ENCODE measurements at places on chromosomes 16 and 17.

GRCh38 chr17:9431620-9432019, 144.0 kb downstream of the STX8 start:
- no peak for DNase-seq

- no peak for DNase-seq
Measured at GRCh38 chr16:66120656-66121055, 245.8 kb upstream of the CDH5 start.

DNA sequence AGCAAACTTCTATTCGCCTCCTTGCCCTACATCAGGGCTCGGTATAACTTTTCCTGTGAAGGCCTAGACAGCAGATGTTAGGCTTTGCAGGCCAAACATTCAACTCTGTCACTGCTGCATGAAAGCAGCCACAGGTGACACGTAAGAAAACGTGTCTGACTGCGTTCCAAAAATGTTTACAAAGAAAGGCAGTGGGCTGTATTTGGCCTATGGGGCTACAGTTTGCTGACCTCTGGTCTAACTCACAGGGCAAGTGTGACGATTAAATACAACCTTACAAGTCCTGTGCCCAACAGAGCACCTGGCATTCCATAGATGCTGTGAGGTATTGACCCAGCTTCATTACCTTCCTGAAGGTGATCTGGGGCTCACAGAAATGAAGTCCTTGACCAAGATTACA, 79.4 kb downstream of the USP31 start:
- no peak for DNase-seq

- no peak for DNase-seq
Measured at GRCh38 chr17:56471696-56472095, 121.8 kb upstream of the NOG start.

DNA sequence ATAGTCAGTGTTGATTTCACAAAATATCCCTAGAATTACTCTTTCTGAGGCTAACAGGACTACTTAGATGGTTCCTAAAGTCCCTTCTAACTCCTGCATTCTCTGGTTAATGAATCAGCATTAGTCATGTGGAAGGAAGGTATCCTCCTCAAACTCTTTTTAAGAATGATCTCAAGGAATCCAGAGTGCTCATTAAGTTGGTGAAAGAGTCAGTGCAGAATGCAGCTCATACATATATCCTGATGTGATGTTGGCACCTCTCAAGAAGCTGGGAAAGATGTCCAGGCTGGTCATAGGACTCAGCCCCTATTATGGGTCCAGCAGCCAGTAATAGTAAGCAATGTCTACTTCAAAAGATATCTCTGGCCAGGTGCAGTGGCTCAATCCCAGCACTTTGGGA, 65.5 kb downstream of the PIGL start:
- no peak for DNase-seq

GRCh38 chr17:30600830-30601494, 123.8 kb downstream of the GOSR1 start:
- peak; percentile 3 for DNase-seq

GRCh38 chr17:35578929-35579432, 610 bp upstream of the PEX12 start:
- no peak for DNase-seq

GRCh38 chr16:80006241-80007215, 406.0 kb upstream of the MAF start:
- no peak for DNase-seq

GRCh38 chr17:78174870-78175642, 6.7 kb downstream of the SYNGR2 start:
- no peak for DNase-seq

DNA sequence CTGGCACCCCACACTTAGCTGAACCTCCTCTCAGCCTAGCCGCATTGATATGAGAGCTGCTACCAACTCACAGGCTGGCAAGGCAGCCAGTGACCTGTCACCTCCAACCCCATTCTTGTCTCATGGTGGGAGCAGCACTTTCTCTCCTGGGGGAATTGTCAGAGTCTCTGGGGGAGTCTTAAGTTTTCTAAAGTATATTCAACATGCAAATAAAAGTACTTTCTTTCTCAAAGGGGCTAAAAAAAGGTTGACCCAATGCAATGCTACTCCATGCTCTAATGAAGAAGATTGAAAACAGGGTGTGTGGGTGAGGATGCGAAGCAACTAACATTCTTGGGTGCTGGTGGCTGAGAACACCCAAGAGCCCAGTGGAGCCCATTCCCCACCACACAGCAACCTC, 53.1 kb upstream of the SREBF1 start:
- no peak for DNase-seq

GRCh38 chr16:31143011-31143693, 6.7 kb downstream of the PRSS36 start:
- DNase-seq = no peak

GRCh38 chr16:15676506-15676905, 26.5 kb downstream of the NDE1 start:
- DNase-seq = no peak

GRCh38 chr16:1082952-1083675, 10.6 kb downstream of the SSTR5 start:
- no peak for DNase-seq

DNA sequence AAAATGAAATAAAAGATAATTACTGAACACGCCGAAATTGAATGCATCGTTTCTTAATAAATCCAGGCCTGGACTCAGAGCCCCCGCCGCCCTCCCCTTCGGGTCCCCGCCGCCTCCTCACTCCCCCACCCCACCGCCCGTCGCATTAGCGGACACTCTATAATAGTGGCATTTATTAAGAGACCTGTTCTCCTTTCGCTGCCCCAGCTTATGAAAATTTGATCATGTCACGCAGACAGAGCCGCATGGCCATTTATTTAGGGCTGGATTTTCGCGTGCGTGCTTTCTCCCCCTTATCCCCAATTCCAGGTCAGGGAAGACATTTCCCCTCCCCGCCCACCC, 6.3 kb upstream of the HOXB2 start:
- no peak for DNase-seq

DNA sequence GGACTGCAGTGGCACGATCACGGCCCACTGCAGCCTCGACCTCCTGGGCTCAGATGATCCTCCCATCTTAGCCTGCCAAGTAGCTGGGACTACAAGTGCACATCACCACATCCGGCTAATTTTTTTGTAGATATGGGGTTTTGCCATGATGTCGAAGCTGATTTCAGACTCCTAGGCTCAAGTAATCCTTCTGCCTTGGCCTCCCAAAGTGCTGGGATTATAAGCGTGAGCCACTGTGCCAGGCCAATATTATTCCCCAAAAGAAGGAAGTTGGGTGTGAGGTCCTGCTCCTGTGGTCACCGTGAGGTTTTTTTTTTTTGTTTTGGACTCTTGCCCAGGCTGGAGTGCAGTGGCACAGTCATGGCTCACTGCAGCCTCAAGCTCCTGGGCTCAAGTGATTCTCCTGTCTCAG, 1.5 kb downstream of the AMZ2 start:
- peak; percentile 69 for DNase-seq

DNA sequence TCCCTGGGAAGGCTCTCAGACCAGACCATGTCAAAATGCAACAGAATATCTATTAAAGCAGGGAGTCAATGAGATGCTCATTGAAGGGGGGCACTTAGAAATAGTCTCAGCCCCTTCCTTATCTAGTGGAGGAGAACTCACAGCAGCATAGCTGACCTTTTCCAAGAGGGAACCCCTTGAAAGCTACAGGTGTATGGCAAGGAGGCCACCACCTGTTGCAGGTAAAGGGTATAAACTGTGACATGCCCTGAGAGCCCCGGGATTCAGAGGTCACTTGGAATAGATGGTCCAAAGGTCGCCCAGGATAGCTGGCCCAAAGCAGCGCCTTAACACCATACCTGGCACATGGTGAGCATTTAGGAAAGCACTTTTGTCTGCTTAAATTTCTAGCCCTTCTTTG, 120.2 kb upstream of the RPL38 start:
- no peak for DNase-seq

GRCh38 chr17:55897301-55897700, 146.4 kb downstream of the PCTP start:
- no peak for DNase-seq

GRCh38 chr16:86353148-86353547, 157.2 kb upstream of the FOXF1 start:
- no peak for DNase-seq

DNA sequence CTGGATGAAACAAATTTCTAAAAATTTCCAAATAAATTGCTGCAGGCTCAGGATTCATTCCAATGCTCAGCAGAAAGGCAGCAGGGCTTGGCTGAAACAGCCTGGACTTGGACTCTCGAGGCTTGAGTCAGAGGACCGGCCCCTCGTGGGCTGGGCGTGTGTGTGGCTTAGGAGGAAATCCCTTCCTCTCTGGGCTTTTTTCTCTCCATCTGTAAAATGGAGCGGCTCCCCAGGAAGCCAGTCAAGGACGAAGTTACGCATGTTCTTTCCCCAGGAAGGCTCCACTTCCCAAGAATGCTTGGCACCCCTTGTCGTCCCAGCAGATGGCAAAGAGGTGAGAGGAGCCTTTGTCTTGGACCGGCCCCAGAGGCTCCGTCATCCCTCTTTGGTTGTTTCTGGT, 13.5 kb downstream of the SLC46A1 start:
- no peak for DNase-seq

DNA sequence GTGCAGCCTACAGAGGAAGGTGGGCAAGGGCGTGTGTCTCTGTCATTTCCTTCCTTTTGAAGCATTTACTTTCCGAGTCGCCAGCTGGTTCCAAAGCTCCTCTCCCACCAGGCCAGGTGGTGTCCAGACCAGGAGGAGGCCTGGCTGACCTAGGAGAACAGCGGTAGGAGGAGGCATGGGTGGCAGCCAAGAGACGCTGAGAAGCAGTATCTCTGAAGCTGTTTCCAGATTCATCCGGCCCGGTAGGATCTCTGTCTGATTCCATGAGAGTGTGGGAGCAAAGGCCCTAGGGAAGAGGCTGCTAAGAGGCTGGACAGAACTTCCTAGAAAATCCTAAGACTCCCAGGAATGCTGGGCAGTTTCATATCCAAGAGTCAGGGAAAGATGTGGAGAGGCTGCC, 20.3 kb downstream of the MEOX1 start:
- no peak for DNase-seq

DNA sequence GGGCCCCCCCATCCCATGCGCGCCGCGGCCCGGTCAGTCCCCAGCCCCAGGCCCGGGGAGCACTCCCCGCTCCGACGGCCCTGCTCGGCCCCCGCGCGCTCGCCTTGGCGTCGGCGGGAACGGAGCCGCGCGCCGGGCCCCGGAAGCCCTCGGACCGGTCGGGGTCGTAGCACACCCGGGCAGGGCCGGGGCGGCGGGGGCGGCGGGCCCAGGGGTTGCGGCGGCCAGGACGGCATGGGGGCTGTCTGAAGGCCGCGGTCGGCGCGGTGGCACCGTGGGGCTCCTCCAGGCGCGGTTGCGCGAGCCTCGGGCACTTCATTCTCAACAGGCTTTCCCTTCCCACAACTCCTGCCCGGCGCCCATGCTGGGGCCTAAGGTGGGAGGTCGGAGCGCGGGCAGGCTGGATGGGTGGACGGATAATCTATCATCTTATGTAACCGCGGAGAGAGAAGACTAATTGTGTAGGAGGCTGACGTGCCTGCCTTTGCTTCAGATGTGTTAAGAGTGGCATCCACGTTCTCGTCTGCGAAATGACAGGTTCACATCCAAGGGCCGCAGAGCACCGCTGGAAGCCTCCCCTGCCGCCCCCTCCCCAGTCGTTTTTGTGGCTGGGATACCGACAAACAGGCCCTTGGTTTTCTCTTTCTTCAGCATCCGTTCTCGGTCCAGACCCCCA, 708 bp downstream of the BAIAP2 start:
- DNase-seq = no peak

- DNase-seq = no peak
Measured at GRCh38 chr16:66572356-66572755, 6.1 kb downstream of the CMTM1 start.

DNA sequence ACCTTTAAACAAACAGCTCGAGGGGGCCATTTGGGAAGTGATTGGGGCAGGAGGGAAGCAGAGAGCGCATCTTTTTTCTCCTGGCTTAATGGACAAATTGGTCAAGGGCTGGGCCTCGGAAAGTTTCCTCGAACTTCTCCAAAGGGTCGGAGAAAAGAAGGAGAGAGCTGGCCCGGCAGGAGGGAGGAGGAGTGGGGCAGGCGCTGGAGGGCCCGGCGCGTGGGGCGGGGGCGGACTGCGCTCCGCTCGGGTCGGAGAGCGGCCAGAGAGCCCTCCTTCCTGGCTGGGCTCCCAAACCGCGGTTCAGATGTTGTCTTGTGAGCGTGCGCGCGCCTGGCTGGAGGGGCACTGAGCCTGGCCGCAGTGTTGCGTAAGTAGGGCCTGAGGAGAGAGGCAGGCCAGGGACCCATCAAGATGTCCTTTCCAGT, 1.2 kb downstream of the MMP2 start:
- DNase-seq = no peak

- no peak for DNase-seq
Measured at GRCh38 chr16:69921127-69921526, 30.0 kb upstream of the CLEC18A start.

- no peak for DNase-seq
Measured at GRCh38 chr17:3004925-3005324, 58.5 kb downstream of the OR1D5 start.

- peak; percentile 51 for DNase-seq
Measured at GRCh38 chr17:48441231-48441711, 11.3 kb upstream of the SKAP1 start.

DNA sequence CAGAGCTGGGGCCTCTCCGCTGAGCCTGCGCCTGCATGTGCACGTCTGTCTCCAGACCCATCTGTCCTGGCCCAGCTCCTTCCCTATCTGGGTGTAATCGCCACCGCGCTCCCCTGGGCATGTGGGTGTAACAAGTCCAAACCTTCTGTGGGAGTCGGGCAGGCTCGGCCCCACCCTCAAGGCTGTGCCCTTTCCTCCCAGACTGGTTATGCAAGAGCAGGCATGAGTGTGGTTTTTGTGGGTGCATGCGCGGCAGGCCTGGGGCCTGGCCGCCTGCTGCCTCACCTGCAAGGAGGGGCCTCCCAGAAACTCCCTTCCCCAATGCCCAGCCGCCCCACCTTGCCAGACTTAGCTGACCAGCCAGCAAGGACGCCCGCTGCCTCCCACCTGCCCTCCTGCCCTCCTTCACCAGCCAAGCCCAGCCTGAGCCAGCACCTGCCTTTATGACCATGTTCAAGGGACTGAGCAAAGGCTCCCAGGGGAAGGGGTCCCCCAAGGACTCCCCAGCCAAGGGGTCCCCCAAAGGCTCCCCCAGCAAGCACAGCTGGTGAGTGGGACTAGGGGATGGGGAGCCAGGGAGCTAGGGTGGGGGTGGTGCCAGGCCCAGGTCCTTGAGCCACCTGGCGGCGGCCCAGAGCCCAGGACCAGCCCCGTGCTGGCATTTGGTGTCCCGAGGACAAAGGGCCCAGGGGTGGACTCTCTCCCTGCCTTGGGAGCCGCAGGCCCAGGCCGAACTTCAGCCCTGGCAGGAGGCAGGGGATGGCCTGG, at the start of gene EVPLL:
TSS of gene EVPLL (plus strand) at position 342 of the 768 bp plus-strand sequence. CDS start 3,160 bp downstream, outside the sequence.
- no peak for DNase-seq

All from T-cell (primary cell).